Inflammatory macrophage treated with lipopolysaccharide for 1 hour (primary cell): ENCODE measurements at places on chromosomes 1 and 21.

- DNase-seq: no peak
These were observed 68.5 kb upstream of the ZBTB18 start for GRCh38 chr1:243982447-243983018.

- DNase-seq: no peak
These were observed 15.3 kb downstream of the GABPA start for GRCh38 chr21:25750085-25750484.

DNA sequence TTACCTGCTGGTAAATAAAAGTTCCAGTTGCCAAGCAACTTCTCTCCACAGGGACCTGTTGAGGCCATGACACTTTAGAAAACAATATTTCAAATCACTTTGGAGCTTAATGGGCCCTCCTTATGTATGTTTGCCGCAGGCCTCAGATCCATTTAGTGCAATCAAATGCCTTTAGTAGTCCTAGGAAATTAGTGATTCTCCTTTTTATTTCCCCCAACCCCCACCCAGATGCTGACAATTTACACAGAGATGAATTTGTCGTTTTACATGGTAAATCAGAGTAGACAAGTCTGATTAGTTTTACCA, 83.6 kb downstream of the CLIC4 start:
- no peak for DNase-seq

DNA sequence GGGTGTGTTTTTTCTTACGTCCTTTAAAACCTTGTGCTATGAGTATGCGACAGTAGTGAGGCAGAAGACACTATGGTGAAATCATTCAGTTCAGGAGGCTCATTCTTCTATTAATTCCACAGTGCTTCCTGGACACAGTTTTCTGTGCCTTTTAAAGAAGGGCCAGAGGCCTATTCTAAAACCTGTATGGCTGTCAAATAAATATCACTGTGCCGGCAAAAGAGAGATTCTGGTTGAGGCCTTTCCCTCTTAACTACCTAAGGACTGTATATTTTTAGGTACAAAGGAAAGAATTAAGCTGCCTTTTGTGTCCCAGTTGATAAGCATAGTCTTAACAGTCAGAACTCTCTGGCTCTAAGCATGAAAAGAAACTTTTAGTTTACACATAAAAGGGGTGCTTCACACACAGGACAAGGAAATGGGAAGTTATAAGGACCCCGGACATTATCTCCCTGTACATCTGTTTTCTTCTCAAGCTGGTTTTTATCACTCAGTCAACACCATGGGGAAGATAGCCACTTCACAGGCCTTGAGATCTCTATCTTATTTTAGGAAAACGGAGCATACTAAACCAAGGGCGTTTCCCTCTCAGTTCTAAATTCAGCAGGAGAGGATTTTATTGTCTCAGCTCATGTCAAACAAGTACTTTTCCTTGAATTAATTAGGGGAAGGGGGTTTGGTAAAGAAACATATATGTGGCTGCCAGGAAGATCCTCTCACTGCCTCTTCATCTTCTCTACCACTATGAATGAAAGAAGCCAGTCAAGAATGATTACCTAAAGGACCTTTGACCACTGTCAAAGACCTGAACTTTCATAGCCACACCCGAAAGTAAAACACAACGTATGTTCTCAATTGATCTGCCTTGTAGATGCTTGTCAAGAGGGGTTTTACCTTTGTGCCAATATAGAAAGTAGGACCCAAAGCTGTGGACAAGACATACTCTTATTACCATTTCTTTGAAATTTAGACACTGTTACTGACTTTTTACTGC, 71.4 kb upstream of the HSPA13 start:
- DNase-seq: no peak

- DNase-seq: no peak
These were observed 56.5 kb upstream of the SSBP3 start for GRCh38 chr1:54462597-54463258.

DNA sequence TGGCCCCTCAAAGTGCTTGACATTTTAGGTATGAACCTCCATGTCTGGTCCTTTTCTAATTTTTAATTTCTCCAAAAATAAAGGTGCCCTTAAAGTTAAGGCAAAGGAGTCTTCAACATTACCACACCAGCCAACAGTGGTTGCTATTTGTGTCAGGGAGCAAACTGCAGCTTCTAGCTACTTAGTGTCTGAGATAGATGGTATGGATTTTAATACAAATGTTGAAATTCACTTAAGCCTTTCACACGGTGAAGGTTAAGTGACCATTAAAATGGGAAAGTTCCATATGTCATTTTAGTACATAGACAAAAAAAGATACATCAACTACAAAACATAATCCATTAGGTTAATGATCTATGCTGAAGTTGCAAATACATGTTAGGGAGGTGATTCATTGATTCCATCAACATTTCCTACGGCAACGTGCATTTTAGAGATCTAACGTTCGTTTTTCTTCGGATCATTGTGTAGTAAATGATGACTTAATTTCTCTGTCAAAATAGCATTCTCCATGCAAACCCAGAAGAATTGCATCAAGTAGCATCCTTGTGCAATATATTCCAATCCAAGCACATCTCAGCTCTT, 48.2 kb upstream of the RGS21 start:
- no peak for DNase-seq

DNA sequence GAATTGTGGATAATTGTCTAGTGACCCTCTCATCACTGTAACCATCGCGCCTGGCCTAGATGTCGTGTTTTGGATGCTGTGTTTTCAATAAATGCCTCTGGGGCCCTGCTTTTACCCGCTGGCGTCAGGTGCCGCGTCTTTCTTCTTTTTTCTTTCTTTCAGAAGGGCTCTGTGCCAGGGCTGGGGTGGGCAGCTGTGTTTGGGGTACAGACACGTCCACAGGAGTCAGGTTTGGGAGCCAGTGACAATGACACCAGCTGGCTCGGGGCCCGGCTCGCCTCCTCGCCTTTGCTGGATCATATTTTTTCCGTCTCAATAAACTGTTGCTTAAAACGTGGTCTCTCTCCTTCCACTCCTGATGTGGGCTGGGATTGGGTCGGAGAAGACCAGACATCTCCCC, 16.1 kb downstream of the TMEM201 start:
- DNase-seq: no peak

- DNase-seq: no peak
These were observed 12.2 kb upstream of the PGLYRP3 start for GRCh38 chr1:153324912-153325311.

- peak; percentile 50 for DNase-seq
These were observed 2.2 kb downstream of the JUN start for GRCh38 chr1:58781541-58782177.

DNA sequence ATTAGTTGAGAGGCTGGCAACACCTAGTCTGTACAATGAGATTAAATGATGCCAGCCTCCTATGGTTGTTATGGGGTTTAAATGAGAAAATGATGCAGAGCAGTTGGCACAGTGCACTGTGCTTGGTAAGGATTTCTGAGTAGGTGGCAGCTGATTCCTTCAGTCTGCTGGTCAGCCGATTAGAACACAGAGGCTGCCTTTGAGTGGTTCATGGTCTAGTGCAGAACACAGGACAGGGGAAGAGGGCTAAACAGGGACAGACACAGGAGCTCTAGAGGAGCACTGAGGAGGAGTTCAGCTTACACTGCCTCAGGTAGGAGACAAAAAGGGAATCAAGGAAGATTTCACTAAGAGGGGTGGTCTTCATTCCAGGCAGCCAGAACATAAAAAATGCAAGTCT, 1.4 kb downstream of the TIE1 start:
- no peak for DNase-seq

GRCh38 chr1:16720351-16721223, 19.7 kb upstream of the RNU1-4 start:
- DNase-seq: no peak

DNA sequence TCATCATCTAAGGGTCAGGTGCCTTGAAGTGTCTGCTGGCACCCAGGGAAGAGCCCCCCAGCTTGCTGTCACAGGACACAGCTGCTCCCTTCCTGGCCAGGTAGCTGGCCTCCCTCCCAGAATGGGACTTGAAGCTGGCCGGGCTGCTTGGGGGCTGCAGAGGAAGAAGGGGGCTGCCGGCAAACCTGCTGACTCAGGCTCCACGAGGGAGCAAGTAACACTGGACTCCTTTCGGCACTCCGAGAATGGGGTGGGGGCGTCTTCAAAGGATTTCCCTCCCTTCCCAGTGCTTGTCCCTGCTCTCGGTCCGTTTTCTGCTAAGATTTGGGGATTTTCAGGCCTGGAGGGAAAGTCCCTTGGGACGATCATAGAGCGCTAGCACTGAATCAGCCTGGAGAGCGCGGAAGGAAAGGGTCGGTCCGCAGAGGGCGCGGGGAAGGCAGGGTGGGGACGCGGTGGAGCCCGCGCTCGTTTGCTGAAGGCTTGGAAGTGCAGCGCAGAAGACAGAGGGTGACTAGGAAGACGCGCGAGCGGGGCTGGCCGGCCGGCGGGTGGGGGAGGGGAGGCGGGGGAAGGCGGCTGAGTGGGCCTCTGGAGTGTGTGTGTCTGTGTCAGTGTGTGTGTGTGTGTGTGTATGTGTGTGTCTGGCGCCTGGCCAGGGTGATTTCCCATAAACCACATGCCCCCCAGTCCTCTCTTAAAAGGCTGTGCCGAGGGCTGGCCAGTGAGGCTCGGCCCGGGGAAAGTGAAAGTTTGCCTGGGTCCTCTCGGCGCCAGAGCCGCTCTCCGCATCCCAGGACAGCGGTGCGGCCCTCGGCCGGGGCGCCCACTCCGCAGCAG, at the start of gene CSF1:
Gene CSF1 (plus strand): TSS at position 727 of the 840 bp plus-strand sequence. CDS start 175 bp downstream, outside the sequence.
- peak; percentile 92 for DNase-seq

DNA sequence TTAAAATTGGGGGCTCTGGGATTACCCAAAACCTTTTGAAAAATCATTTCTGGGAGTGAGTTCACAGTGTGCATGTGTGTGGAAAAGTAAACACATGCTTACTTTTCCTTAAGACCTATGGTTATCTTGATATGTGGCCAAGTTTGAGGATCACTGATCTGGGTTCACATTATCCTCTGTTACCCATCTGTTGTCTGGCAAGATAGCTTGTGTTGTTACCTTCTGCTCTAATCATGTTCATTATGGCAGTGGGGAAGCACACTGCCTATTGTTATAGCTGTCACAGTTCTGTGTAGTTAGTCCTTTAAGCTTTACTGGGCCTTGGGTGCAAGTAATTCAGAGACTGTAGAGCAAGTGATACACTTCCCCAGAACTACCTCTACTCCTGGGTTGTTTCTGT, 5.0 kb downstream of the CTBS start:
- DNase-seq: no peak

GRCh38 chr1:17551755-17552234, 12.3 kb downstream of the ARHGEF10L start:
- DNase-seq: peak; percentile 83

- DNase-seq: no peak
These were observed 9.5 kb upstream of the BCAR3 start for GRCh38 chr1:93690921-93691789.

DNA sequence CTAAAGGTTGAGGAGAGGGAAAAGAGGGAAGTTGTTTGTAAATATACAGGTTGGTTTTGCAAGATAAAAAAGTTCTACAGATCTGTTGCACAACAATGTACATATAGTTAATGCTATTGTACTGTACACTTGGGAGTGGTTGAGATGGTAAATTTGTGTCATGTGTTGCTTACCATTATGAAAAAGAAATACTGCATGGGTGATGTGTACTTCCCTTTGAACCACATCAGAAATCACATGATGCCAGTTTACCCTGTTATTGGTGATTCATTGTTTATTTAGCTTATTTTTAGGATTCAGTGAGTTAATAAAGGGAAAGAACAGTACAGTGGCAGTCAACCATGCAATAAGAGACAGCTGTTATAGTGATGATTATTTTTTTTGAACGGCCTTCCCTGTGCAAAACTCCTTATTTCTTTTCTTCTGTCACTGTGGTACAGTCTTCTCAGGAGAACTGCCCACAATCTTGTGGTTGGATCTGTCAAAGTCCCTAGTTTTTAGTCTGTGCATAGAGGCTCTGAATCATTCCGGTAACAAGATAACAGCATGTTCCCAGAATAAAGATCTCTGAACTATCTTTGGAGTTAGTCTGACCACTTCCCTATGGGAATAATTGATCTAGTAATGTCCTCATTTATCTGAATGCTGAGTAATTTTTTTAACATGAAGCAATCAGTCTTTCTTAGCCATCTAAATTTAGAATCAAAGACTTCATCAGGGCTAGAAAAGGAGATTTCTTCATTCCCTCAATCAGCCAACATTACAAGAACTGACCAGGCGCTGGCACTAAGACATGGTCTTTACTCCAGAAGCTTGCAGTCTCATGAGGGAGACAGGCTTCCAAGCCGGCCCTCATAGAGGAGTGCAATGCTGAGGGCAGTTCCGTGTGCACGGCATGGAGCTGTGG, 84.2 kb downstream of the SH3GLB1 start:
- peak; percentile 99 for DNase-seq

DNA sequence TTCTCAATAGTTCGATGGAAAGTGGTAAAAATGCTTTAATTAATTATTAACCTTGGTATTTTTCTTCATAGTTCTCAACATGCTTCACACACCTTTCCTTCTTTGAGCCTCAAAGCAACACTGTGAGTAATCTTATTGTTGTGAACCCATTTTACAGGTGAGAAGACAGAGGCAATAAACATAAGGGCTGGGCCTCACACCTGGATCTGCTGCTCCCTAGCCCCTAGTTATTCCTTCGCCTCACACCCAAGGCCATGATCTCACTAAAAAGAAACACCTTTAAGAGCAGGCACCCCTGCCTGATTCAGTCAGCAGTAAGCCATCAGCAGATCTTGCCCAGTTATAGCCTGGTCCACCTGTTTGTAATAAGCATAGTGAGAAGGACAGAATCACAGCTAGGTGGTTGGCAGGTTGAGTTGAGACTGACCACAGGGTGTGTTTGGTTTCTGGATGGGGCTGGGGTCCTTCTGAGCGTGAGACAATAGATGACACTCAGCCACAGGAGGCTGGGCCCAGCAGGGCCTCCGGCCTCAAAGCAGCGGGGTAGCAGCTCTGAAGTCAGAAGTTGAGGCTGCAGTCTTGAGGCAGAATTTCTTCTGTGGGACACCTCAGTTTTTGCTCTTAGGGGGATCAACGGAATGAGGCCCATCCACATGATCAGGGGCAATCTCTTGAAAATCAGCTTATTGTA, 203.9 kb downstream of the RHOU start:
- DNase-seq: no peak

DNA sequence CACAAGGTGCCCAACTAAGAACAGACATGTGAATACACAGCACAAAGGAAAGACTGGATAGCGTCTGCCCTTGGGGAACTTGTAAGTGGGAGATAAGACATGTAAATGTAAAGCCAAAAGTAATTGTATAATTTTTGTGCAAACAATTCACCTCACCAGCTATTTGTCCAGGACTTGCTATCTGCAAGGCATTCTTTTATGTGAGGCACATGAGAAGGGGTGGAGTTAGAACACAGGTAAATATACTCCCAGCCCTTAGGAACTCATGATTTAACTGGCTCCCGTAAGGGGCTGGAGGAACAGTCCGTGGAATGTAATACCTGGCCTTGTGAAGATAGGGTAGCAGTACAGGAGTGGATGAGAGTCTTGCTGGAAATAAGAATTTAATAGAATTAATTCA, 61.3 kb downstream of the CDK18 start:
- DNase-seq: no peak
